ENCODE measurements at places on chromosomes 1 and 21. TPM values are rescaled to one million over a fixed set of nuclear protein-coding genes. Genes with fewer than 3 reads are reported as not detected.

- no peak for DNase-seq
Measured at GRCh38 chr1:100440075-100440809, 87.9 kb downstream of the CDC14A start.

DNA sequence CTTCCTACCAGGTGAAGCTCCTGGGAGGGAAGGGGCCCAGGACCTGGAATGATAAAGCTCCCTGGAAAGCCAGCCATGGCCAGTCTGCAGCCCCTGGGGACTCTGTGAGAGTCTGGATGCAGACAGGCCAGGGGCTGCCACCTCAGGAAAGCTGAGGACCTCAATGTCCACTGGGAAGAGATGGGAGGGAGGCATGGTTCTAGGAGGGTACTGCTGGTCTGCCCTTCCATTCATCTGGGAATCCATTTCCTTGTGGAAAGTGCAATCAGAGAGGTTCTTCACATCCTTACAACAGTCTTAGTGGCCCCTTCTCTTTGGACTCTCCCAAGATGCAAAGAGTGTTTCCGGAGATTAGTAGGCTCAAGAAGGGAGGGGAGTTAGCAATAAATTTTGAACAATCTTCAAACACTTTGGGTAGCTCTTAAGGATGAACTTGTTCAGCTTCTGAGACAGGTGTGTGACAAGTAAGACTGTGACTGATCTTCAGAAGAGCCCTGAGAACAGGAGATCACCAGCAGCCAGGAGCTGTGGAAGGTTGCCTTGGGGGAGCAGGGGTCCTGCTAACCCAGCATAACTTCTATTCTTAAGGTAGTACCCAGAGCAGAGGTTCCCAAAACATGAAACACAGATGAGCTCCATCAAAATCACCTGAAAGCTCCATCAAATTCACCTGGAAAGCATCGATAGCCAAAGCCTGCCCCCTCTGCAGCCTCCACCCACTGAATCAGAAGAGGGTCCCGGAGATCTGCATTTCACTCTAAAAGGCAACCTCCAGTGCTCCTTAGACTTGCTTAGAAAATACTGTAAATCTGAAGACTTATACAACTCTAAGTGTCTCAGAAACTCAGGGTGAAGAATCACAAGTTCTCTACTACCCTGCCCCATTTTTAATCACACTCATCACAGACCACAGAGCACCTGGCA, 616 bp upstream of the LAX1 start:
- DNase-seq: no peak

GRCh38 chr21:8990326-8991087, 1530.9 kb upstream of the TPTE start:
- DNase-seq: no peak

GRCh38 chr1:39654291-39654690, 14.8 kb upstream of the HEYL start:
- no peak for DNase-seq

DNA sequence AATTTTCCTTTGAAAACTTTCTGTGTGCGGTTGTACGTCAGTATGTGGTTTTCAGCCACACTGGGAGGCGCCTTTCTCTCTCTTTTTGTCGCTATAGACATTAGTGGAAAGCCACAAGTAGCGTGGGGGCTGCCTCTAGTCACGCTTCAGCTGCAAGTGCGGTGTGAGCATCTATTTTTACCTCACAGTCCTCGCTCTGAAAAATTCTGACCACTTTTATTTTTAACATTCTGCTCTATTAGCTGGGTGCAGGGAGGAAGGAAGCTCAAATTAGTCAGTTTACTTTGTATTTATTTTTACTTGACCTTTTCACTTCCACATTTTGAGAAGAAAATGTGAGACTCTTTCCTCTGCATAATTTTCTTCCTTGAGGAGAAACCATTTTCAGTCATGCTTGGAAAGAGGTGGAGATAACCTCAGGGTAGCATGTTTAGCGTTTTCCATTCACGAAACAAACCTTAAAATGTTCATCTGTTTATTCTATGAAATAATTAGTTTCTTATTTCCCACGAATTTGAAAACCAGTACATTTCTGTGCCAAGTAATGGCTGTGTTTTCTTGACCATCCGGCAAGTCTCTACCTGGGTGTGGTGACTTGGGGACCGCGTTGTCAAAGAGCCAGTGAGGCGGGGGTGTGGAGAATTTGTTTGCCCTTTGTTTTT, 35.6 kb downstream of the ADARB1 start:
- DNase-seq: no peak

DNA sequence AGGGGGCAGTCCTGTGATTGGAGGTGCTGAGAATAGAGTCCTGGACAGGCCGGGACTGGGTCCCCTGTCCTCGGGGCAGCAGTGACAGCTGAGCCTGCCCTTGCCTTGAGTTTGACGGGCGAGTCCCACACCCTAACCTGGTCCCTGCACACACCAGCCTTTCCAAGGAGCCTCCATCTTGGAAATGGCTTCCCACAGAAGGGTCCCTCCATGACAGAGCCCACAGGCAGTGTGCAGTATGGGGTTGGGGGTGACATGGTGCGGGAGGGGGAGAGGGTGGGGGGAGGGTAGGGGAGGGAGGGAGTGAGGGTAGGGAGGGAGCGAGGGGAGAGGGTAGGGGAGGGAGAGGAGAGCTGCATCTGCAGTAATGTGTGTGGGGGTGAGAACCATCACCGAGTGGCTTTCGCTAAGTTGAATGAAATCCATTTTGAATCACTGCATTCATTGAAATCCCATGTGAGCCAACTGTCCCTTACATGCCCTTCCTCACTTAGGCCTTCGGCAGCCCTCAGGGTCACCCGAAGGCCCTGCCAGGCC, 10.1 kb upstream of the TMEM52 start:
- no peak for DNase-seq

DNA sequence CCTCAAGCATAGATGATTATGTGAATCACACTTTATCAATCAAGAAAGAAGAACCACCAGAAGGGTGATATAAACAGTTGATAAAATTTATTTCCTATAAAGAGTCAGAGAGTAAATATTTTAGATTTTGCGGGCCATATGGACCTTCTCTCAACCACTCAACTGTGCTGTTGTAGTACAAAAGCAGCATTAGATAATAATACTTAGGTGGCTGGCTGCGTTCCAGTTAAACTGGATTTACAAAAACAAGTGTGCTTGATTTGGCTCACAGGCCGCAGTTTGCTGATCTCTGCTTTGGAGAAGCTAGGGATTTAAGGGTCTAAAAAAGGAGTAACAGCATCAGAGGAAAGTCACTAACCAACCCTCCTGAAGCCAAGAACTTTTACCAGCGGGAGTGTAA, 1406.0 kb downstream of the KCNT2 start:
- DNase-seq: no peak

GRCh38 chr1:83750201-83750600, 248.7 kb downstream of the TTLL7 start:
- DNase-seq: no peak

- peak; percentile 59 for DNase-seq
Measured at GRCh38 chr1:45552331-45552730, 1.7 kb downstream of the AKR1A1 start.

- DNase-seq: peak; percentile 40
Measured at GRCh38 chr1:243495442-243496186, 239.8 kb downstream of the SDCCAG8 start.

- peak; percentile 88 for DNase-seq
Measured at GRCh38 chr1:220879076-220879508, at the start of gene HLX. Gene HLX (plus strand): TSS chr1:220879443. CDS start chr1:220879858, 415 bp downstream.

DNA sequence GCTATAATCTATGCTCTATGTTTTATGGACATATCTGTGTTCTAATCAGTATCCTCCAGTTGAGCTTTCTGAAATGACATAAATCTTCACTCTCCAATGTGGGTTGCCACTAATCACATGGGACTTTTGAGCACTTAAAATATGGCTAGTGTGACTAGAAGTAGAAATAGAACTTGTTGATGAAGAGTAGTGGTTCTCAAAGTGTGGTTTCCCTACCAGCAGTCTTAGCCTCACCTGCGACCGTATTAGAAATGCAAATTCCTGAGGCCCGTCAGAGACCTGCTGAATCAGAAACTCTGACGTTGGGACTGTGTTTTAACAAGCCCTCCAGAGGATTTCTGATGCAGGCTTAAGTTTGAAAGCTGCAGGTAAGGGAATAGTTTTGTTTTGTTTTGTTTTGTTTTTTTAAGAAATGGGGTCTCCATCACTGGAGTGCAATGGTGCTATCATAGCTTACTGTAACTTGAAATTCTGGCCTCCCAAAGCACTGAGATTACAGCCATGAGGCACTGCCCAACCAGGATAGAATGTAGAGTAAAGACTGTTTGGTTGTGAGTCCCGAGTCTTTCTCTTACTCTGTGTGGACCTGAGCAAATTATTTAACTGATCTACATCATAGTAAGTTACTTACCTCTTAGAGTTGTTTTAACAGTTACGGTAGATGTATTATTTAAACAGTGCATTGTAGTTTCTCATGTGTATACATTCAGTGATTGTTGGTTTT, 21.7 kb downstream of the GLRX2 start:
- no peak for DNase-seq

DNA sequence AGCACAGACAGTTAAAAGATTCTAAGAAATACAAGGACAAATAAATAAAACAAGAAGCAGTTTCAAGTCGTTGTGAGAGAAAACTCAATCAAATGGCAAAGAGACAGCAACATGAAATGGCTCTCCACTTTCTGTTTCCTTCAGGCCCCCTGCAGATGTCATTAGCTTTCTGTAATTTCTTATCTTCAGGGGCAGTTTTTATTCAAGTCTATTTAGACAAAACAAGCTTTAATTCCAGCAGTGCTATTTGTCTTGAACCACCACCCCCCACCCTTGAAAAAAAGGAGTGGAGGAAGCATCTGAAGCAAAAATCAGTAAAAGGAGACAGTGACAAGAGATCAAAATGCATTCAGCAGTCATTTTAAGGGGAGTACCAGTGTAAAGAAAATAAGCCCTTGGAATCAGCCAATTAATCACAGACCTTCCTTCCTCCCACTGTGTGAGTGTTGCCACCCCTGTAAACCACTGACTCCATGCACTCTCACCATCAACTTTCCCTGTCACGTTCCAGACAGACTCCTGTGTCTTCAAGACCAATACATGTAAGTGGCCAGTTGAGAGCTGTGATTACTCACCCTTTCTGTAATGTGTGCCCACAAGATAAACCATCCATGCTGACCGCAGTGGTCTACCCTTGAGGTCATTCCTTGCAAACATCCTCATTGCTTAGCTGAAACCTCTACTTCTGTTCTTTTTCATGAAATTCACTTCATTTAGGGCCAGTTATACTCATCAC, 136.1 kb upstream of the HOOK1 start:
- DNase-seq: no peak

DNA sequence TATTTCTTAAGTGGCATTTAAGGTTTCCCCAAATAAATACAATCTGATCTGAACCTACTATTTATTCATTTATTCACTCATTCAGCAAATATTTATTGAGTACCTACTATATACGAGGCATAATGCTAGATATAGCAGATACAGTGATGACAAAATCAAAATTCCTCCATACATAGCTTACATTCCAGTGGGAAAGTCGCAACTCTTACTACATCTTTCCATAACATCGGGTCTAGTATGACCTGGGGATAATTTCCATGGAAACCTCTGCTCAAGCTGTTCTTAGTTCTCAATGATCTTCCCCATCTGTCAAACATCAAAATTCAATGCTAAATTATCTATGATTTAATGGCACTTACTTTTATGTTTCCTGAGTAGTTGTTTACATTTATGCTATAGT, 70.8 kb upstream of the PRKACB start:
- no peak for DNase-seq

GRCh38 chr1:43532716-43533115, 2.0 kb downstream of the PTPRF start:
- no peak for DNase-seq

- DNase-seq: no peak
Measured at GRCh38 chr1:46413596-46413985, 19.5 kb downstream of the FAAH start.

GRCh38 chr1:231338270-231339128, at the start of gene SPRTN:
Gene SPRTN (plus strand): TSS chr1:231338293. CDS start chr1:231338384, 91 bp downstream.
- DNase-seq: no peak

DNA sequence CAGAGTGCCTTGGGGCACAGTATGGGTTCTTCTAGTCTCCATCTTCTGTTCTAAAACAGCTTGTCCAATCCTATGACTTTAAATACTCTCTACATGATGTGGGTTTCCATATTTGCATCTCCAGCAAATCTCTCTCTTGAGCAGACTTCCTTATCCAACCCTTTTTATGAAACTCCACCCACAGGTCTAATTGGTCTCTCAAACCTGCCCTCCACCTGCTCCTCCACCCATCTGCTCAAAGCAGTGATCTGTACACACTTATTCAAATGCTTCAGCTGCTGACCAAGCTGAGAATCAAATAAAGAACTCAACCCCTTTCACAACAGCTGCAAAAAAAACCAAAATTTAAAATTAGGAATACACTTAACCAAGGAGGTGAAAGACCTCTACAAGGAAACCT, 11.5 kb downstream of the MCOLN2 start:
- DNase-seq: no peak

DNA sequence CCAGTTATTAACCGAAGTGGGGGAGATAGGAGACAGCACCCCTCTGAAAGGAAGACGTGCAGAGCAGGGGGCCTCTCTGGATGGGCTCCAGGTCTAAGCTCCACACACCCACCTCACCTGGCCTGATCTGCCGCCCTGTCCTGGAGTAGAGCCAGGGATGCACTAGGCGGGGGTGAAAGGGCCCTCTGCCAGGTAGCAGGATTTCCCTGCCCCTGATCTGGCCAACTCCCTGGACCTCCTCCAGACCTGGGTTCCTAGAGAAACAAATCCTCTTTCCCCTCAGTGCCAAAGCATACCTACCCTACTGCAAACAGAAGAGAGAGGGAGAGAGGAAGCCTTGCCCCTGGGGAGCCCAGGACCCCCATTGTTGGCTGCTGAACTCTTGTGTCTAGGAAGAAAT, 2.0 kb downstream of the CRABP2 start:
- DNase-seq: no peak

The TRIM33 gene
- 78.5 TPM for total RNA-seq

The DFFA gene
- 36.1 TPM for total RNA-seq

The UBE2Q1 gene
- 68.9 TPM for total RNA-seq

The RHOC gene
- total RNA-seq: 187 TPM

The RGSL1 gene
- not detected for total RNA-seq

The TPTE gene
- total RNA-seq: not detected

The CDA gene
- total RNA-seq: 3.5 TPM

All from ureter (tissue), 1 donor.